ENCODE measurements at places on chromosomes 11 and 22.

DNA sequence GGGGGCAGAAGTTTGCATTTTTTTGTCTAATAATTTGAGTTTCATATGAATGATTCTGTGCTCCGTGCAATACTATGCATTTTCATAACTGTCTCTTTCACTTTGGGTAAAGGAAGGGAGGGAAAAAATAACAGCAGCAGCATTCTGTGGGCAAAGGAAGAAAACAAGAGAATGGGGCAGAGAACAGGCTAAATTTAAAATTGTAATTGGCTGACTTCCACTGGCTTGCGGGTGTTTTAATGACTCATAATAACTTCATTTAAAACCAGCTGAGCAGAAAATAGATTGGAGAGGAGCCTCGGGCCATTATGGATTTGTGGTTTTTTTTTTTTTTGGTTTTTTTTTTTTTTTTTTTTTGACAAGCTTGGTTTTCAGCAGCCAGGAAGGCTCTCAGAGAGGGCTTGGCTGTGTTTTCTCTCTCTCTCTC, 107.4 kb downstream of the ZBTB16 start:
- peak; percentile 34 for DNase-seq

DNA sequence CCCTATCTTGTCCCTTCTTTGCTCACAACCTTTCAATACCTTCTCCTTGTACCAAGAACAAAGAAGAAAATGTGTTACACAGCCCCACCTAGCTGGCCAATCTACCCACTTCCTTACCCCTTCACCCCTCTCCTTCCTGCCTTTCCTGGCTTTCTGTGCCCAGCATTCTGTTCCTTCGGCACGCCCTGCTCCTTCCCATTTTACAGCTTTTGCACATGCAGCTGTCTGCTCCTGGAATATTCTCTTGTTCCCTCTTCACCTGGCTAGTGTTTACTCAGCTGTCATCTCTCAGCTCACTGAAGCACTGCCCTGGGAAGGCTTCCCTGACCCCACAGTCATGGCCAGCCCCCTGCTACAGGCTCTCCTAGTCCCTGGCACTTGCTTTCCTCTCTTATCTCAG, 30.7 kb downstream of the SERPINH1 start:
- no peak for DNase-seq

DNA sequence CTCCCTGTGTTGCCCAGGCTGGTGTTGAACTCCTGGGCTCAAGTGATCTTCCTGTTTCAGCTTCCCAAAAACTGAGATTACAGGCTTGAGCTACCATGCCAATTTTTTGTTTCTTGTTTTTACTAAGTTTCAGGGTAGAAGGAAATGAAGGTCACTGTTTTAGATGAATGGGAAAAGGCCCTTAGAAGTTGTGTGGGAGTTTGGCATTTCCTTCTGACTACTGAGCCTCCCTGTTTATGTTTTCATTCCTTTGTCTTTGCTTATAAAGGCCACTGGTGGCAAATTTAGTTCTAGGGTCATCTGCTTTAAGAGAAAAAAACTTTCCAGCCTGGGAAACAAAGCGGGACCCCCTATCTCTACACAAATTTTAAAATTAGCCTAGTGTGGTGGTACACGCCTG, 22.1 kb downstream of the SRPRA start:
- DNase-seq, result no peak

GRCh38 chr11:94455861-94456260, 37.8 kb downstream of the MRE11 start:
- DNase-seq, result no peak

GRCh38 chr11:65968600-65969482, 7.3 kb downstream of the SART1 start:
- DNase-seq, result no peak

- no peak for DNase-seq
These were observed 15.1 kb upstream of the PAMR1 start for GRCh38 chr11:35540526-35540925.
